ENCODE measurements at places on chromosomes 5 and 9.
A peak's percentile ranks its signal among the peaks of the same experiment; 100 is the strongest.

DNA sequence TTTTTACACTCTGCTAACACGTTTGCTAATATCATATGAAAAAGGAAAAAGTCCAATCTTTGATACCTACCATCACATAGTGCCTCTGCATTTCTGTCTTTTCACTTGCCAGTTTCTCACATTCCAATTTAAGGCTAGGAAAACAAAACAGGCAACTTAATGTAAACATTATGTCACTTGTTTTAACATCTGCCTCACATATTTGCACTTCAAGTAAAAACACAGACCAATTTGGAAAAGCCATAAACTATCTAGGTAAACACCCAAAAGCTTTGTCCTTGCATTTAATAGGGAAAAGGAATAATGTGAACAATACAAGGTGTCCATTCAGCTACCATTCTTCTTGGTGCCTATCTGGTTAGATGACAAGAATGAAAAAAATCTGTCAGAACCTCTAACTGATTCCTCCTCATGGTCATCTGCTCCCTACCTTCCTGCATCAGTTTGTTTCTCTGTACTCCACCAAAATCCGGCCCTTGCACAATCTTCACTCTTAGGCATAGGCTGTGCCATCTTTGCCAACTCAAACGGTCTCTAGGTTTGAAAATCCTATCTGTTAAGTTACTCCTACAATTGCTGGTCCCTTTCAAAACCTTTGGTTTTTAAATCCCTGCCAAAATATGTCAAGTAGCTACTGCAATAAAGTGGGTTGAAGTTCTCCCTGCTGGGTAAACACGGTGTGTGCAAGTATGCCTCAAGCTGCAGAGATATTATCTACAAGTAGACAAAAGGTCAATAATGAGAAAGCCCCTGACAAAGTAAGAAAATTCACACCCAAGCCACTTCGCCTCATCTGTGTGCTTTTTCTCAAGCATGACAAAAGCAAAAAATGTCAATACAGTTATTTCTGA, 3.4 kb downstream of the TLE1 start:
- DNase-seq, result peak; percentile 42

GRCh38 chr9:31445960-31446359, 938.5 kb upstream of the ACO1 start:
- DNase-seq, result no peak

GRCh38 chr9:76162751-76163500, 231.3 kb downstream of the RFK start:
- peak; percentile 47 for DNase-seq

GRCh38 chr9:137740312-137740711, 121.5 kb downstream of the EHMT1 start:
- peak; percentile 37 for DNase-seq

- peak; percentile 89 for DNase-seq
Measured at GRCh38 chr9:116391306-116391900, 237.8 kb downstream of the PAPPA start.

DNA sequence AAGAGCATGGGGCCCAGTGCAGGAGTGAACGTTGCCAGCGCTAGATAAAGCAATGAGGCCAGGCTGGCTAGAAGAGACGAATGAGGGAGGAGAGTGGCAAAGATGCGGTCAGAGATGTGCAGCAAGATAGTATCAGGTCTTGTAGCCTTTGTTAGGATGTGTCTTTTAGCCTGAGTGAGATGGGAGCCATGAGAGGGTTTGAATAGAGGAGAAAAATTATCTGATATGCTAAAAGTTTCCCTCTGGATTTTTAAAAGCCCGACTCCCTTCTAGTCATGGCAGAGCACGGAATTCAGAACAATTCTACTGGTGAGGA, 12.2 kb downstream of the DUSP1 start:
- DNase-seq, result no peak

- DNase-seq, result no peak
Measured at GRCh38 chr5:73996151-73996755, 370.3 kb downstream of the ARHGEF28 start.

- no peak for DNase-seq
Measured at GRCh38 chr9:120642129-120642770, 62.3 kb upstream of the CDK5RAP2 start.

DNA sequence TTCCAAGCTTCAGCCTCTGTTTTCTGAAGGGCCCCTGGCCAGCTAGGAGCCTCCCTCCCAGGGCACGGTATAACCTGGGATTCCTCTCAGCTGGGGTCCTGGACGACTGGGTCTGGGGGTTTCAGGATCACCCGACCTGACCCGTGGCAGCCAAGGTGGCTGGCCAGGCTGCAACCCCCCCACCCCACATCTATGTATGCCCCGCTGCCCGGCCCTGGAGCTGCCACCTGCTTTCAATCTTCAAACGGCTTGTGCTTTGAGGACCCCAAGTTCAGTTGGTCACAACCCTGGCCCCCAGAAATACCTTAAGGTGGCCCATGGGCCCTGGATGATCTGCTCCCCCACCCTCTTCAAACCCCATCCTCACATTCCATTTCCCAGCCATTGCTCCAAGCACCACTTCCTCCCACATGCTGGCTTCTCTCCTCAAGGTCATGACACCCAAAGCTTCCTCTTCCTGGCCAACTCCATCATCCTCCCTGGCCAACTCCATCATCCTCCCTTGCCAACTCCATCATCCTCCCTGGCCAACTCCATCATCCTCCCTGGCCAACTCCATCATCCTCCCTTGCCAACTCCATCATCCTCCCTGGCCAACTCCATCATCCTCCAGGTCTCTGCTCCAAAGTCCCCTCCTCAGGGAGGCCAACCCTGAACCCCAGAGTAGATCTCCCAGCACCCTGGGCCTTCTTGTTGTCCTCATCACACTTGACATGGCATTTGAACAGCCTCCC, 17.2 kb upstream of the TTLL11 start:
- no peak for DNase-seq

GRCh38 chr5:2102819-2103776, 220.4 kb upstream of the IRX4 start:
- DNase-seq, result no peak

- no peak for DNase-seq
Measured at GRCh38 chr5:116396476-116397099, 178.0 kb downstream of the SEMA6A start.

- no peak for DNase-seq
Measured at GRCh38 chr9:107597743-107598217, 108.2 kb upstream of the KLF4 start.

GRCh38 chr5:77778881-77779438, 2.8 kb upstream of the TBCA start:
- no peak for DNase-seq

GRCh38 chr5:15500325-15501001, 483 bp downstream of the FBXL7 start:
- peak; percentile 83 for DNase-seq

DNA sequence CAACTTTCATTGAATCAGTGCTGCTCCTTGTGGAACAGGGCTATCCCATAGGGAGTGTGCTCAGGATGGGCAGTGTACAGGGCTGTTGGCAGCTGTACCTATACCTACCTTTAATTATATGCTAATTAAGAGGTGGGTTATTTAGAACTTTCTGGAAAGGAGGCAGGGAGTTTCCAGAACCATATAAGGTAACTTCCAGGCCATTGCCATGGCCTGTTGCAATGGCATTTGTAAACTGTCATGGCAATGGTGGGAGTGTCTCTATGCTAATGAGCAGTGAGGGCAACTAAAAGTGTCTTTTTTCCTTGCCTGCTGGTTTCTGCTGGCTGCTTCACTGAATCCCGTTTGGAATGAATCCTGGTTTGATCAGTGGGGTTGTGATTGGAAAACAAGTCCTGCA, 2.3 kb upstream of the ARHGAP26 start:
- no peak for DNase-seq

DNA sequence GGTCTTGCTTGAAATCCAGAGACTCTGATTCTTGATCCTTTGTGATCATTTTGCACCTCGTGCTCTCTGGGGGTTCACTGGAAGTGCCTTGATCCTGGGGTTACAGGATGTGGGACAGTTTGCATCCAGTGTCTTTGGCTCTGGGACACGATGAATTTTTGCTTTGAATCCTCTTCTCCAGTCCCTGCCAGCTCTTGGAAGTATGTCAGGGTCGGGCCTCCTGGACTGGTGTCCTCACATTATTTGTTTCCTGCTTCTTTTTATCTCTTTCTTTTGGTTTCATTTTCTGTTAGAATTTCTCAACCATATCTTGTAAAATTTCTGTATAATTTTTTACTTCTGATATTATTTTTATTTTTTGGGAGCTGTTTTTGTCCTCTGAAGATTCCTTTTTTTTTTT, 34.2 kb downstream of the SECISBP2 start:
- no peak for DNase-seq

- no peak for DNase-seq
Measured at GRCh38 chr9:84187090-84187489, 153.5 kb downstream of the SLC28A3 start.

DNA sequence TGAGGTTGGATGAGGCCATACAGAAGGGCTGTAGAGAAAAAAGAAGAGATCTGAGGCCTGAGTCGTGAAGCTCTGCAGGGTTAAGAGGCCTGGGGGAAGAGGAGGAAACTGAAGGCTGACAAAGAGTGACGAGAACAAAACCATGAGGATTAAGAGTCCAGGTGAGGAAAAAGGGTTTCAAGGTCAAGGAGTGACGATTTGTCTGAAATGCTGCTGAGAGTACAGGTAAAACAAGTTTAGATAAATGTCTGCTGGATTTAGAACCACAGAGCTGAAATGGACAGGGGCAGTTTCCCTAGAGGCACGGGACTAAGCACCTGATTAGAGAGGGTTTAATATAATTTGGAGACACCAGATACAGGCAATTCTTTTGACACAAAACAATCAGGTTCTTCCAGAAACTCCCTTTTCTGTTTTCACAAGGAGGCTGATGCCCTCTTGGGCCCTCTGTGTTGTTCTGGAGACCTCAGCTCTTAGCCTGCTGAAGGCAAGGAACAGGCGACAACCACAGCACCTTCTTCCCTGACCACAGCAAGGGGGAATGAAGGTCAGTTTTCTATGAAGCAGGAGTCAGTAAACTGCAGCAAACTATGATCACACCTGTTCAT, 14.6 kb upstream of the GCNT1 start:
- DNase-seq, result no peak

DNA sequence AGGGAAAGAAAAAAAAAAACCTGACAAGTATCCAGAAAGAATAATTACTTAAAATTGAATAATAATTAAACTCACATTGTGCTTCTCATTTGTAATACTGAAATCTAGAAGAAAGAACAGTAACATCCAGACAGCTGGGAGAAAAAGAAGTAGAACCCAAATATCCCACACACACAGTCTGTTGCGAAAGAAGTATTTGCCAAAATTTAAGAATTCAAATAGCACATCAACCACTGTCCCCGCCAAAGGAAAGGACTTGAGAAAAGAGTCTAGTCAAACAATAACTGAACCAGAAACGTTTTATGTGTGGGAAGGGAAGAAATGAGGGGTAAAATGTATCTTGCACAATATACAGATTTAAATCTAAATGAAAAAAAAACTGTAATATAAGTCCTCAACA, 202.8 kb downstream of the MLLT3 start:
- DNase-seq, result peak; percentile 3

DNA sequence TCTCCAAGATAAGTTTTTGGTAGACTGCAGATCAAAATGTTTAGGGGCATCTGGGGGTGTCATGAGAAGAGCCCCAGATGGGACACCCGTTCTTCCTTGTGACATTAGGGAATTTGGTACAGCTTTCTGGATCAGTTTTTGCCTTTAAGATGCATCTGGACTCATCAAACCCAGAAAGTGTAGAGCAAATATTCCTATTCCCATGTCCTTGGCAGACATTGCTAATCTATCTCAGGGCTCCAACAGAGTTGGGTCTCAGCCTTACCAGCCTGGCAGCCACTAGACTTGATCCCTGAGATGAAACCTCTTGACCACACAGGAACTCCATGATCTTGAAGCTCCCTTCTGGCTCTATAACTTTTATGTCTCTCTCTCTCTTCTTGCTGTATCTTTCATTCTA, 35.6 kb downstream of the ERGIC1 start:
- peak; percentile 47 for DNase-seq

- no peak for DNase-seq
Measured at GRCh38 chr5:78734094-78734845, 85.7 kb upstream of the LHFPL2 start.

Data from GM23248 (cell line).